ENCODE measurements at places on chromosomes 5 and 9.

- DNase-seq, result no peak
These were observed 68.7 kb downstream of the S1PR3 start for GRCh38 chr9:89059925-89060506.

DNA sequence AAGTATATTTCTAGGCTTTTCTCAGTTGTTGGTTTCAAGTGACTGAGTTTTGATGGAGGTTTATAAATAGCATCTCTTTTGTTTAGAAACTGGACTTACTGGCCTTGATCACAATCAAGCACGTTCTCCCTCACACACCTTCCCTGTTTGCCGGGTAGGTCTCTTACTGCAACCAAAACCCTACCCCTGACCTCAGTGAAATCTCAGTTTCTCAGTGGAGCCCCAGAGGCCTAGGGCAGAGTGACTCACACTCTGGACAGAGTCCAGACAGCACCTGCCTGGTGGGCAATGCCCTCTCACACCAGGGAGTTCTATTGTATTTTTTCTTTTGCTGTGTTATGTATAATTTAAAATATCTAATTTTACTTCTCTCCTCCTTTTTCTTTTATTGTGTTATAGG is 48.4 kb upstream of the EPB41L4B start:
- DNase-seq, result no peak

DNA sequence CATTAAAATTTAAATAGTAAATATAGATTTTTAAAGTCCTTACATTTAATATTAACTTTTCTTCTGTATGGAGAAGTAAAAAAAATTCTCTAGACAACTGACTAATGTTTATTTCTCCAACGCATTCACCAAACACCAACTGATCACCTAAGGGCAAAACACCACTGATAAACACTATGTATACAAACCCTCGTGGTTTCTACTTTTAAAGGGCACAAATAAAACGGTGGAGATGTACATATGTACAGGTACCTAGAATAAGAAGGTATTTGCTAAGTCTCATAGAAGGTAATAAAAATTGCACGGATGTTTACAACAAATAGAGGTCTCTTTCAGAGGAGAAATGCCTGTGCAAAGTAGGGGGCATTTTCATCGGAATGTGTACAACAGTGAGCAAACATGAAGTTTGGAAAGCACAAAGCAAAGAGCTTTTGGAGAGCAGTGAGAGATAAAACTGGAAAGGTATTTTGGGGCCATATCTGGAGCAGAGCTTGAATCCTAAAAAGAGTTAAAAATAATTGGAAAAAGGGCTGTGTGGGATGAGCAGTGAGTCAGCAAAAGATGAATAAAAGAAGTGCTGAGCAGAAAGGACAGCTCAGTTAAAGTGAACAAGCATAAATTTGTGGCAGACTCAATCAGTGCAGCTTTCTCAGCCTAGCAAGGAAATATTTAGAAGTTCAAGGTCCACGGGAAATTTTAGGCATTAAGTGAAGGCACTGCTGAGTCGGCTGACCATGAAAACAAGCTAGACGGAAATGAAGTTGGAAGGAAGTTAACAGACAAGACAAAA is 160.0 kb downstream of the TMEM161B start:
- DNase-seq, result no peak

- no peak for DNase-seq
These were observed 12.1 kb upstream of the ORM1 start for GRCh38 chr9:114310471-114311450.

- DNase-seq, result no peak
These were observed 602.7 kb upstream of the ZNF608 start for GRCh38 chr5:125348936-125349831.

Data from NCI-H2029 treated with DMSO at 0.1 percent for 48 hours (cell line).